Right renal cortex interstitium (tissue), 3 donors: ENCODE measurements at places on chromosomes 4 and X.

DNA sequence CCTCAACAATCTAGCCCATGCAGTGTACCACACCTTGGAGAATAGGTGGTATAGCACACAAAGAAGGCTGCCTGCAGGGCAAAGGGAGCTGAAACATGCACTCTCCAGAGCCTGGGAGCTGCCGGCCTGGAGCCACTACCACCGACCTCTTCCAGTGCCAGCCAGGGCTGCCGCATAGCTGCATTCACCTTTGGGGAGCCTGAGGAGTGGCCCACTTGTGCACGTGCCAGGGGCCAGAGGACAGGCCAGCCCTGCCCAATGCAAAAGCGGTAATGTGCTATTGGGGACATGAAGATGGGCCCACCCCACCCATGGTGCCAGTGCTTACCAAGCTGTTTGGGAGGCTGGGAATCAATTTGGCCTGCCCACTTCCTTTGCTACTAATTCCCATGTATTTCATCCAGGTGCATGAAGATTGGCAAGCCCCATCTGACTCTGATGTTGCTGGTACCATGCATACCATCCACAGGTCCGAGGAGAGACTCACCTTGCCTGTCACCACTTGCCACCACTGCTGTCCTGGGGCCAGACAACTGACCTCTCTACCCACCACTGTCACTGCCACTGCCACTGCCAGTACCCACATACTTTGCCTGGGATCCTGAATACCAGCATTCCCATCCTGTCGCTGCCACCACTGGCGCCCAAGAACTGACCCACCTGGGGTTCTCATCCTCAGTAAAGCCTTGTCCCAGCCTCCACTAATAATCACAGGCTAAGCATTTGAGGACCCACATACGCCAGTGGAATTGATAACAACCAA, 506.9 kb downstream of the MAGEB5 start:
- no peak for DNase-seq

DNA sequence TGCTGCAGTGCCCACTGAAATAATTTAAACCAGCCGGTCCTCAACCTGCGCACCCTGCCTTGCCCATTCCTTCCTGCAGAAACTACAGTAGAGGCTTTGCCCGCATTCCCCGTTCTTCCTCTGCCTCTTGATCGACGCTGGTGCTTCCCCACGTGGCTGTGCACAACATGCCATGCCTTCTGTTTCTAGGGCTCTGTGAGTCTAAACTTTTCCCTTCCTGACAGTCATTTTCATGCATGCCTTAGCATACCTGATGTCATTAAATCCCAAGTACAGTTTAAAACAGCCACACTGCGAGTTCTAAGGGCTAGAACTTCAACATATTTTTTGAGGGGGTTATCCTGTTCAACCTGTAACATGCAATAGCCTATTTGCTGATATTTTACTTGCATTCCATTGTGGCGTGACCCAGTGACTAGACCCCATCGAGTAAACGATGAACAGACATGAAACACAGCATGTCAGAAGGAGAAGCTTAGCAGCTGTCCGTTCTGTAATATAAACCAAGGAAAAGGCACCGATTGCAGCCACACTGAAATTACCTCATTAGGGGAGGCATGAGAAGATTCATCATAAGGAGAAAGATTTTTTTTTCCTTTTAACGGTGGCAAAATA, 232.5 kb downstream of the ARHGAP10 start:
- DNase-seq: no peak

DNA sequence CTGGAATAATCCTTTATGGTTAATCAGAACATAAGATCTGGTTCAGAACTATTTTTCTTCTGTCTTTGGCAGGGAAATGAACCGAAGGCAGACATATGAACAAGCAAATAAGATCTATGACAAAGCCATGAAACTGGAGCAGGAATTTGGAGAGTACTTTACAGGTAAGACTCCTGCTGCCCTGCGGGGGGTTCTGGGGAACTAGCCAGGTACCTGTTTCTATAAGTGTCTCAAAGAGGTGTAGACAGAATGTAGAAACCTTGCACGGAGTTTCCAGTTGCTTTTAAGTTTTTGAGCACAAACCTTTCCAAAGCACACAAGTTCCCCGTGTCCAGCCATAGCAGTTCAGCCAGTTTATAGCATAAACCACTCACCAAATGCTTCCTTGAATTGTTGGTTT, 56.2 kb downstream of the DLG3 start:
- no peak for DNase-seq

GRCh38 chrX:71913156-71913950, 2.7 kb downstream of the NHSL2 start:
- no peak for DNase-seq

DNA sequence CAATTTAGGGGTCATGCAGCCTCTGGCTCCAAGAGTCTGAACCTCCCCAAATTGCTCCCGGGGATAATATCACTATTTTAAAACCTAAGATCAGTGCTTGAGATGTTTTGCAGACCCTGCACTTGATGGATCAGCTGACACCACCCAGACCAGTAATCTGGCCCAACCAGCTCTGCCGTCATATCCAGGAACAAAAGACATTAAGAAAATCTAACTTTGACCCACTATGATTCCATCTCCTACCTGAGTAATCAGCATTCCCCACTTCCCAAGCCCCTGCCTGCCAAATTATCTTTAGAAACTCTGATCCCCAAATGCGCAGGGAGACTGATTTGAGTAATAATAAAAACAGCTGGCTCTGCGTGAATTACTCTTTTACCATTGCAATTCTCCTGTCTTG, 34.4 kb upstream of the CCNG2 start:
- DNase-seq: no peak

DNA sequence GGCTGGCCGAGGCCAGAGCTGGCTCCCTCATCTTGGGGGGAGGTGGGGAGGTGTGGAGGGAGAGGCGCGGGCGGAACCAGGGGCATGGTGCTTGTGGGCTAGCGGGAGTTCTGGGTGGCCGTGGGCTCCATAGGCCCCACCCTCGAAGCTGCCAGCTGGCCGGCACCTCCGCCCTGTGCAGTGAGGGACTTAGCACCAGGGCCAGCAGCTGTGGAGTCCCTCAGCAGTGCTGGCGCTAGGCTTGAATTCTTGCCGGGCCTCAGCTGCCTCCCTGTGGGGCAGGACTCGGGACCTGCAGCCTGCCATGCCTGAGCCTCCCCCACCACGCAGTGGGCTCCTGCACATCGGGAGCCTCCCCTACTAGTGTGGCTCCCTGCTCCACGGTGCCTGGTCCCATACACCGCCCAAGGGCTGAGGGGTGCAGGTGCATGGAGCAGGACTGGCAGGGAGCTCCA, 603.3 kb downstream of the PCDH18 start:
- no peak for DNase-seq

- no peak for DNase-seq
Observed at GRCh38 chr4:113057891-113058290, 8.4 kb downstream of the ANK2 start.

- DNase-seq: no peak
Observed at GRCh38 chrX:93673056-93673868, at the start of gene NAP1L3. Gene NAP1L3 (minus strand): TSS chrX:93673578. CDS start chrX:93673304, 274 bp downstream.

DNA sequence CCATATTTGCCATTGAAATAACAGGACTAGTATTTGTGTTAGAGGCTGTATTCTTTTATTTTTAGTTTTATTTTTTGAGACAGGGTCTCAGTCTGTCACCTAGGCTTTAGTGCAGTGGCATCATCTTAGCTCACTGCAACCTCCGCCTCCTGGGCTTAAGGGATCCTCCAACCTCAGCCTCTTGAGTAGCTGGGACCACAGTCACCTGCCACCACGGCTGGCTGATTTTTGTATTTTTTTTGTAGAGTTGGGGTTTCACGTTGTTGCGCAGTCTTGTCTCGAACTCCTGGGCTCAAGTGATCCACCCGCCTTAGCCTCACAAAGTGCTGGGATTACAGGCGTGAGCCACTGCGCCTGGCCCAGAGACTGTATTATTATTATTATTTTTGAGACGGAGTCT, 15.3 kb downstream of the TMEM131L start:
- no peak for DNase-seq

DNA sequence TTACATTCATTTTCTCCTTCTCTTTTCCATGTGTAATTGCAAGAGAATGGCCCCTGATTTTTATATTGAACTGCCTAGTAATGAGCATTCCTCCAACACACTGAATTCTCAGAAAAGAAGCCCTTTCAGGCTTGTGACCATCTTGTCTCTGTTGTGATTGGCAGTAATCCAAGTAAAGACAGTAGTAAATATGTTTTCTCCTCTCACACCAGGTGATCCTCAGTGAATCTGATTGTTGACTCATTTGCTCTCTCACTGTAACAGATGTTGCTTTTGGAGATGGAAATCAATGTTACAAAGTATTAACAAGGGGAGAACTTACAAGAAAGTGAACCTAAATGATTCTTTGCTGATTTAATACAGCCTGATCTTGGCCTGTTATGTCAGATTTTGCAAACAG, 271.0 kb downstream of the AFF2 start:
- DNase-seq: no peak

GRCh38 chr4:138689593-138689992, 326.0 kb upstream of the NOCT start:
- no peak for DNase-seq

- no peak for DNase-seq
Observed at GRCh38 chr4:37891260-37892159, 626 bp downstream of the TBC1D1 start.

DNA sequence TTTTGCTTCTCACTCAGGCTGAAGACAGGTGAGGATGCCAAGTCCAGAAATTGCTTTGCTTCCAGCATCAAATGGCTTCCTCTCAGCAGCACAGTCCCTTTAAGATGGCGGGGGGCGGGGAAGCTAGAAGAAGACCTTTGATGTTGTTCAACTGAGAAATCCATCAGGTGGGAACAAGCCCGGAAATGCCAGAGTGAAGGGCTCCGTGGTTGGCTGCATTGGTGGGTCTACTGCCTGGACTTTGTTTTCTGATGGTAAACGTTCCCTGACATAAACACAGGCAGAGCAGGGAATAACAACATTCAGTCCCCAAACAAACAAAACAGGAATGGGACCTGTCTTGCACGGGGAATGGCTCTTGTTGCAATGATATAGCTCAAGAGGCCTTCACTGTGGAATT, 37.3 kb downstream of the APLN start:
- no peak for DNase-seq

DNA sequence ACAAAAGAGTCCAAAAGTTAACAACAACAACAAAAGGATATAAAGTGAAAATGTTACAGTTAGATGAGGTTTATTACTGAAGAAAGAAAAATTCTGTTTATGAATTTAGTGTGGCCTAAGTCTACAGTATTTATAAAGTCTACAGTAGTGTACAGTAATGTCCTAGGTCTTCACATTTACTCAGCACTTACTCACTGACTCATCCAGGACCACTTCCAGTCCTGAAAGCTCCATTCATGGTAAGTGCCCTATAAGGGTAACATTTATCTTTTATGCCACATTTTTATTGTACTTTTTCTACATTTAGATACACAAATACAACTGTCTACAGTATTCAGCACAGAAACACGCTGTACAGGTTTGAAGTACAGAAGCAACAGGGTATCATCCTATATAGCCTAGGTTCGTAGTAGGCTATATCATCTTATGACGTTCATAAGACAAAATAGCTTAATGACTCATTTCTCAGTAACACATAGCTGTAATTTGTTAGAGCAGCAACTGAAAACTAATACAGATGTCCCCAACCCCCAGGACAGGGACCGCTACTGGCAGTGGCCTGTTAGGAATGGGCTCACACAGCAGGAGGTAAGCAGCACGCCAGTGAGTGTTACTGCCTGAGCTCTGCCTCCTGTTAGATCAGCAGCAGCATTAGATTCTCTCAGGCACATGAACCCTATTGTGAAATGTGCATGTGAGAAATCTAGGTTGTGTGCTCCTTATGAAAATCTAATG, 61.3 kb downstream of the CENPC start:
- no peak for DNase-seq

- no peak for DNase-seq
Observed at GRCh38 chrX:46576458-46576857, 2.9 kb downstream of the CHST7 start.

- DNase-seq: no peak
Observed at GRCh38 chr4:162469977-162470376, 306.2 kb upstream of the FSTL5 start.

DNA sequence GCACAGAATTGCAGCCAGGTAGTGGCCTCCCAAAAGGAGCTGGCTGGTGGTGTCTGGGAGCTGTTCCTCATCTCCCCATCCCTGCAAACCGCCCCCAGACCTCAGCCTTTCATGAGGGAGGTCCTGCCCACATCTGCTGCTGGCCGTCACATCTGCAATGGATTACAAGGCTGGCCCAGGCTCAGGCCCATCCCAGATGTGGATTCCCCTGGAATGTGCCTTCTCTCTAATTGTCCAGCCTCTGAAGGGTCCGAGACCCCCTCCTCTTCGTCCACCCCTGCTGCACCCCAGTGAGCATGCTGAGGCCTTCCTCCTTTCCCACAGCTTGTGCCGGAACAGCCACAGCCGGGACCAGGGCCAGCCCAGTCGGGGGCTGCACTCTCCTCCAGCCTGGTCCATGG, 115.0 kb upstream of the NALF2 start:
- no peak for DNase-seq

- no peak for DNase-seq
Observed at GRCh38 chr4:3287972-3288570, 4.8 kb upstream of the RGS12 start.

- DNase-seq: no peak
Observed at GRCh38 chr4:182212211-182212761, 30.9 kb upstream of the TENM3 start.

- no peak for DNase-seq
Observed at GRCh38 chr4:47692691-47693090, 145.2 kb downstream of the CORIN start.

- DNase-seq: no peak
Observed at GRCh38 chr4:73929278-73929677, 52.5 kb downstream of the PF4 start.

GRCh38 chr4:105490523-105490922, 16.7 kb upstream of the PPA2 start:
- no peak for DNase-seq

GRCh38 chr4:12260453-12260852, 831.8 kb upstream of the HS3ST1 start:
- no peak for DNase-seq

DNA sequence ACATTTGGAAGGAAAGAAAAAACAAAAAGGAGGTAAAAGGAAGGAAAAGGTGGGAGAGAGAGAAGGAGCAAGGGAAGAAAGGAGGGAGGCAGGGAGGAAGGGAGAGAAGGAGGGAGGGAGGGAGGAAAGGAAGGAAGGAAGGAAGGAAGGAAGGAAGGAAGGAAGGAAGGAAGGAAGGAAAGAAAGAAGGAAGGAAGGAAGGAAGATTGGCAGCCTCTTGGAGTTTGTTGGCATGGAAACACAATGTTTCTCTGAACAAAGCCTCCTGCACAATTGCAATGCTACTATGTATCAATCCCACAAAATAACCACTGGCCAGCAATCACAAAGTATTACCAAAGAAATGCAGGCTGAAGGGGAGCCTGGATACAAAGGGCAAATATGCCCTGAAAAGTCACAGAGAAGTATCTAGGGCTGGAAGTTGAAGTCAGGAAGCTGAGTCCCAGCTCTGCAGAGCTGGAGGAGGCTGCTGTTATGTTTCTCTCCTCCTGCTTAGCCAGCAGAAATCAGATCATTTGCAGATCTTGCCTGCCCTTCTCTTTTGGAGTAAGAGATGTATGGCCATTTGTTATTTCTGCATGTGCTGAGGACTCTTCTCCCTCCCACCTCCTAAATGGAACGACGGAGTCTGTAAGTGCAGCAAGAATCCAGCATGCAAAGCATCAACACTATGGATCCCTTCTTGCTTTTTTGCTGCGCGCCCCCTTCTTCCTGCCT, 195.9 kb upstream of the LDB2 start:
- DNase-seq: no peak
